ENCODE measurements at places on chromosomes 11 and 22.

- DNase-seq: no peak
Measured at GRCh38 chr22:44260216-44261035, 52.3 kb downstream of the SHISAL1 start.

DNA sequence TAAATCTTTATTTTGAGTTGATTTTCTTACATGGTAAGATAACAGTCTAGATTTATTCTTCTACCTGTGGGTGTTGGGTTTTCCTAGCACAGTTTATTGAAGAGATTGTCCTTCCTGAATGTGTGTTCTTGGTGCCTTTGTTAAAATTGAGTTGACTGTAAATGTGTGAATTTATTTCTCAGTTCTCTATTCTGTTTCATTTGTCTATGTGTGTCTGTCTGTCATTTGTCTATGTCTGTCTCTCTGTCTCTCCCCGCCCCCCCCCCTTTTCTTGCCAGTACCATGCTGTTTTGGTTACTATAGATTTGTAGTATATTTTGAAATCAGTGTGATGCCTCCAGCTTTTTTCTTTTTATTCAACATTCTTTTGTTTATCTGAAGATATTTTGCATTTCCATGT is 114.7 kb upstream of the SERPIND1 start:
- no peak for DNase-seq

GRCh38 chr11:33344611-33345010 is 87.4 kb downstream of the HIPK3 start:
- no peak for DNase-seq

GRCh38 chr11:17014833-17015626 is 816 bp upstream of the PLEKHA7 start:
- DNase-seq: peak; percentile 37

- no peak for DNase-seq
Measured at GRCh38 chr22:43147821-43148220, 3.5 kb upstream of the TSPO start.

DNA sequence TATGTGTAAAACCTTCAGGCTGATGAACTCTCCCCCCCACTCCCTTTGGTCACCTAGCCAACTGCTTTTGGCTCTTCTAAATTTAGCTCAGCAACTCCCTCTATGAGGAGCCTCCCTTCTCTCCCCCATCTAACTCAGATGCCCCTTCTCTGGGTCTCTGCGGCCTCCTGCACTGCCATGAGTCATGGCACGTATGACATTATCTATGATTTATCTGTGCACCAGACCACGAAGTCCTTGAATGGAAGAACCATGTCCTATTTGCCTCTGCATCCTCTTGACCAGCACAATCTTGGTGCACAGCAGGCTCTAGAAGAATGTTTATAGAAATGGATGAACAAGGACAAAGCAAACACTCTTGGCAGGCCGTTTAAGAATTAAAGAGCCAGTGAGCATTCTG is 46.0 kb downstream of the RPL27A start:
- DNase-seq: no peak

DNA sequence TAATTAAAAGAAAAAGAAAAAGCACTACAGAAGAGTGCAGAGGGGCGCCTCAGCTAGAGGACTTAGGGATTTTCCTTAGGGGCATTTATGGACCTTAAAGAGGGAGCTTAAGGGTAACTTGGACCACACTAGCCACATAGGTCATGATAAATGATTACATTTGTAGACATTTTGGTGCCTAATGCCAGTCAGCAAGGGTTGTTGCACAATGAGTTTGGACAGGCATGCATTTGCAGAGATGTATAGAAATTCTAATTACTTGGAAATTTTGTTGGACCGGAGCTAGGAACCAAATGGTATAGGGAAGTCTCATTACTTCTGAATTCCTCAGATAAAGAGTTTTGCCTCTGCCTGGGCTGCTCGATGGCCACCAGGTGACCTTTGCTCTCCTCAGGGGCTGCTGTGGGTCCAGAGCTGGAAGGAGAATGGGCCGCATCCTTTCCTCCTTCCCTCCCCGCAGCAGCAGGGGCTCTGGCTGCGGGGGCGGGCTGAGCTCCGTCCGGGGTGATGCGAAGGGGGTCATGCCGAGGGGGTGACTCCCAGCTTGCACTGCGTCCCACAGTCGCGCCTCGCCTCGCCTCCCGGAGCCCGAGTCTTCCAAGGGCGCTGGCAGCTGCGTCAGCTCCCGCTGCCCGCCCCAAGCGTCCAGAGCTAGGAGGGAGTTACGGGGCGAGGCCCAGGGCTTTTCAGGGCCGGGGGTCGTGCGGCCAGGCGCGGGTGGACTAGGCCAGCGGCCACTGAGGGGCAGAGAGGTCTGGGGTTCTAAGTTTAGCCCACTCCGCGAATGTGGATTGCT is 20.3 kb upstream of the MALAT1 start:
- DNase-seq: no peak

DNA sequence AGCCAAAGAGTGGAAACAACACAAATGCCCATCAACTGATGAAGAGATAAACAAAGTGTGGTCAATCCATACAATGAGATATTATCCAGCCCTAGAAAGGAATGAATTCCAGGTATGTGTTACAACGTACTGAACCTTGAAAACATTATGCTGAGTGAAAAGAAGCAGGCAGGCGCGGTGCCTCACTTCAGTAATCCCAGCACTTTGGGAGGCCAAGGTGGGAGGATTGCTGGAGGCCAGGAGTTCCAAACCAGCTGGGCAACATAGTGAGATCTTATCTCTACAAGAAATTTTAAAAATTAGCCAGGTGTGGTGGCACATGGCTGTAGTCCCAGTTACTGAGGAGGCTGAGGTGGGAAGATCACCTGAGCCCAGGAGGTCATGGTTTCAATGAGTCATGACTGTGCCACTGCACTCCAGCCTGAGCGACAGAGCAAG is 24.6 kb upstream of the TESMIN start:
- no peak for DNase-seq

DNA sequence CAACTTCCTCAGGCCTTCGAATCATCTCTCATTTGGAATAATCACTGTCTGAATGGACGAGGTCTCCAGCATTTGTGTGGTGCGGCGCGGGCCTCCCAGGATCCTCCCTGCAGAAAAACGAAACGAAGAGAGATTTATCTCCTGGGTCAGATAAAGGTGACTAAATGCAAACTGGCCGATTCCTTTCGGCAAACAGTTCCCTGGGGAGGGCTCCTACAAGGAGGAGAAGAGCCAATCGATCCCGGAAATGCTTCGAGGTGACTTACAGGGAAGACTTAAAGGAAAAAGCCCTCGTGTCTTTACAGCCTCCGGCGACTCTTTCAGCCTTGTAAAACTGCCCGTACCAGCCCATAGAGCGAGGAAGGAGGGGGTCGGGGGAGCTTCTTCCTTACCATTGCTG is 126.5 kb downstream of the MIAT start:
- no peak for DNase-seq

GRCh38 chr11:83046621-83047172 is 25.0 kb downstream of the RAB30 start:
- DNase-seq: no peak

DNA sequence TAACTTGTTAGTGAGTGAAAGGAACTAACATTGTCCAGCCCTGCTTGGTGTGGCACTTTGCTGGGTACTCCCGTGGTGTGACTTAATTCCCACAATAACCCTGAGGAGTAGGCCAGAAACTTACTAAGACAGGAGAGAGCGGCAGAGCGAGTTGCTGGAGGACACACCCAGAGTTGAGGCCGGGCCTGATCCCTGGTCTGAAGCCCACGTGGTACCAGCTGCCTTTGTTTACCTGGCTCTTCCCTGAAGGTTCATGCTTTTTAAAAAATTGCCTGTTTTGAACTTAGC is 594 bp downstream of the MPST start:
- no peak for DNase-seq

GRCh38 chr22:50737728-50738648 is at the start of gene ACR:
TSS of gene ACR (plus strand) at chr22:50738204. CDS start at chr22:50738236, 32 bp downstream.
- DNase-seq: no peak

- DNase-seq: no peak
Measured at GRCh38 chr11:35554491-35555437, 29.3 kb upstream of the PAMR1 start.

DNA sequence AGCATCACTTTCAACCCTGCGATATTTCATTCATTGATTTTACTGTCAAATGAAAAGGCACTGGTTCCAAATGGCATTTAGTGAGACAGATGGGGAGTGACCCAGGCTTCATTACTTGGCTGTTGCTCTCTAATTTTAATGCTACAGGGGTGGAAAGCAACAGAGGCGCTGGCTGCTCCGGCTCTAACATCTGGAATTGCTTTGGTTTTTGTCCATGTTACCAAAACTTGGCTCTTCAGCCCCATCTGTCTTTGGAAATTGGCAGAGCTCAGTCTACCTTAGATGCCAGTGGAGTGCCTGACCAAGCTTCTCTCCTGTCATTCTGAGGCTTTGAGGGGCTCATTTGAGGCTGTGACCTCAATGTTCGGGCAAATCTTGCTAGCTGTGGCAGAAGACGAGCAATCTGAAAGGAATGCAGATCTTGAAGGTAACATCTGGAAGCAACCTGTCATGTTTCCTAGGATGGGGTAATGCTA is 409.5 kb upstream of the SYN3 start:
- DNase-seq: no peak

GRCh38 chr11:86675017-86675416 is 2.6 kb upstream of the ME3 start:
- no peak for DNase-seq

- DNase-seq: no peak
Measured at GRCh38 chr22:49243335-49243734, 584.3 kb downstream of the BRD1 start.

DNA sequence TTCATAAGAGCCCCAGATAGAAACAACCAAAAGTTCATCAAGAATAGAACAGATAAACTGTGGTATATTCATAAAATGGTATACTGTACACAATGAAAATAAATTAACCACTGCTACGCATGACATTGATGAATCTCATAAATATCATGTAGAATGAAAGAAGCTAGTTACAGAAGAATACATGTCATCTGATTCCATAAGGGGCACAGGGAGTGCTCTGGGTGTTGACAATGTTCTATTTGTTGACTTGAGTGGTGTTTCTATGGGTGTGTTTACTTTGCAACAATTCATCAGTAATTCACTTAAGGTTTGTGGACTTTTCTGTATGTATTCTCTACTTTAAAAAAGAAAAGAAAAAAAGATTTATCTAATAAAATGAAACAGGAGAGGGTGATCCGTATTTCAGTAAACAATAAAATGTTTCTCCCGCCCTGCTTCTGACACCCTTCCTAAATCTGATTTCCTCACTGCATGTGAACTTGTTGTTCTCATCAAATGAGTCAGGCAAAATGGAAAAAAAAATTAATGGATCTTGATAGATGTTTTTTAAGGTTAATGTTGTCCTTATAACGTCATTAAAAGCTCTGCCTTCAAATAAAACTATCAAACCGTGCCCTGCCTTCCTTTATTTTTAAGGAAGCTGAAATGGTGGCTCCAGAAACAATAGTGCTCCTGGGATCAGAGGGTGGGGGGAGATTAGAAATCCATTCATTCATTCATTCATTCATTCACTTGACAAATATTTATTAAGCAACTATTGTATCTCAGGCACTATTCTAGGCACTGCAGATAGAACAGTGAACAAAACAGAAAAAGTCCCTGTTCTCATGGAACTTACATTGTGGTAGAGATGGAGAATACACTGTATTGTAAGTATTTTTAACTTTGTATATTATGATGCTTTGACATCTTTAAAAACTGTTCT is 77.2 kb upstream of the CD44 start:
- DNase-seq: no peak

- no peak for DNase-seq
Measured at GRCh38 chr22:41925783-41926460, 684 bp downstream of the TNFRSF13C start.

GRCh38 chr11:44952082-44952481 is 1.4 kb upstream of the TP53I11 start:
- DNase-seq: no peak

GRCh38 chr11:119352857-119353260 is 6.4 kb upstream of the MFRP start:
- no peak for DNase-seq

DNA sequence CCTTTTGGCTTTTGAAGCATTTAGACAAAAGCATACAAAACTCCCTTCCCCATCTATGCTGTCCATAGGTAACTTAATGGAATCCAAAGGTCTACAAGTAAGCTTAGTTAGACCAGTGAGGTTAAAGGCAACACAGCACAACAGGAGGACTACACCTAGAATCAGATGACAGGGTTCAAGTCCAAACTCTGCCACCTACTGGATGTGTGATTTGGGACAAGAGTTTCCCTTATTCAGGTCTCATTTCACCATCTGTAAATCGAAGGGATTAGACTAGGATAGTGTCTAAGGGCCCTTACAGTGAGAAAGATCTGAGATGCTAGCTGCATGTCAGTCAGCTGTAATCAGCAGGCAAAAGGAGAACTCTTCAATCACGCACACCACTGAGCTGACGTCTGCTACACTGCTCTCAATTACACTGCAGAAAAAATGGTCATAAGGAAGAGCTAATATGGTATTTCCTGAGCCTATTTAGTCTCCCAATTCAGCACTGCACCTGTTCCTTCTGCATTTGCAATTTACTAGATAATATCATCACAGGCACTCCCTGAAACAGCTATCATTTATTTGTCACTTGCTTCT is 82.2 kb downstream of the SERGEF start:
- DNase-seq: no peak

- DNase-seq: no peak
Measured at GRCh38 chr11:61700212-61700611, 20.0 kb downstream of the DAGLA start.

- DNase-seq: no peak
Measured at GRCh38 chr22:27895600-27895999, 23.5 kb downstream of the PITPNB start.

- no peak for DNase-seq
Measured at GRCh38 chr22:23383491-23384361, 196.4 kb downstream of the IGLL1 start.

DNA sequence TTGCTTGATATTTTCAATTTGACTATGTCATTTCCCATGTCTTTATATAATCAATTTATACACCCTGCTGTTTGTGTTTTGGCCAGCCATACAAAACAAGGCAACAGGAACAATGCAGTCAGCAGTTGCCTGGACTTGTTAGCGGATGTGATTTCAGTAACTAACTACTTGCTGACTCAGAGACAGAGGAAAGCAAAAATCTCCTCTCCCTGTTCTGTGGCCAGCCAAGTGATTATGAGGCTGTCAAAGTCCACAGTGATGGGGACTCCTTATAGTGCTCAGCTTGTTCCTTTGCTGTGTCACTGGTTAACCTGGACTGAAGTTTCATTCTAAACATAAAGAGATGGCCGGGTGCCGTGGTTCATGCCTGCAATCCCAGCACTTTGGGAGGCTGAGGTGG is 32.6 kb upstream of the APLP2 start:
- DNase-seq: no peak

DNA sequence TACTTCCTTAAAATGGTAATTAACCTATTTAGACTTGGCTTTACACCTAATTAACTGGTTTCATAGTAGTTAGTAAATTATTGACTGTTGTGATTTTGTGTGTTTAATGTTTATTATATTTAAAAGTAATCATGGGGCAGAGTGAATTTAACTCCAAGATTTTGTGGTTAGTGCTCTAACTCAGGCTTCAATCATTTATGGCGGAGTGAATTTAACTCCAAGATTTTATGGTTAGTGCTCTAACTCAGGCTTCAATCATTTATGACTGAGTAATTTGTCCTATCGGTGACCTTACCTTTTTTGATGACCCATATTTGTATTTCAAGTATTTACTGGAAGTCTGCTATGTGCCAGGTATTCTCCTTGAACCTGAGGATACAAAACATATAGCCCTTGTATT is 7.2 kb downstream of the PRRG4 start:
- DNase-seq: no peak

Measured in GM12892 (cell line).